Activated T-helper 9 cell treated with anti-CD3 and anti-CD28 coated beads, Interleukin-2, amount 50 U/mL, for 16 hours (primary cell): ENCODE measurements at places on chromosomes 3 and 15.

GRCh38 chr3:193313061-193313958 lies 65.2 kb downstream of the ATP13A5 start:
- DNase-seq: no peak

DNA sequence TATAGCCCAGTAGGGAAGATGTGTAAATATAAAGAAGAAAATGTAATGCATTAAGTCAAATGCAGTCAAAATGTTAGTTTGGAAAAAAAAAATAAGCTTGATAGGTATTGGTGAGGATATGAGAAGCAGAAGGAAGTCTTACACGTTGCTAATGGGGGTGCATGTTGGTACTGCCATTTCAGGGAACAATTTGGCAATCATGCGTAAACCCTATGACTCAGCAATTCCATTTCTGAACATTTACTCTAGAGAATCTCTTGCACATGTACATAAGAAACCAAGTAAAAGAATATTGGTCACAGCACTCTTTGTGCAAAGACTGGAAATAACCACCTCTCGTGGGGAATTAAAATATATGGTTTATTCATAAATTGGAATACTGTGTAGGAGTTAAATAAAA lies 35.5 kb upstream of the TIMP4 start:
- no peak for DNase-seq

DNA sequence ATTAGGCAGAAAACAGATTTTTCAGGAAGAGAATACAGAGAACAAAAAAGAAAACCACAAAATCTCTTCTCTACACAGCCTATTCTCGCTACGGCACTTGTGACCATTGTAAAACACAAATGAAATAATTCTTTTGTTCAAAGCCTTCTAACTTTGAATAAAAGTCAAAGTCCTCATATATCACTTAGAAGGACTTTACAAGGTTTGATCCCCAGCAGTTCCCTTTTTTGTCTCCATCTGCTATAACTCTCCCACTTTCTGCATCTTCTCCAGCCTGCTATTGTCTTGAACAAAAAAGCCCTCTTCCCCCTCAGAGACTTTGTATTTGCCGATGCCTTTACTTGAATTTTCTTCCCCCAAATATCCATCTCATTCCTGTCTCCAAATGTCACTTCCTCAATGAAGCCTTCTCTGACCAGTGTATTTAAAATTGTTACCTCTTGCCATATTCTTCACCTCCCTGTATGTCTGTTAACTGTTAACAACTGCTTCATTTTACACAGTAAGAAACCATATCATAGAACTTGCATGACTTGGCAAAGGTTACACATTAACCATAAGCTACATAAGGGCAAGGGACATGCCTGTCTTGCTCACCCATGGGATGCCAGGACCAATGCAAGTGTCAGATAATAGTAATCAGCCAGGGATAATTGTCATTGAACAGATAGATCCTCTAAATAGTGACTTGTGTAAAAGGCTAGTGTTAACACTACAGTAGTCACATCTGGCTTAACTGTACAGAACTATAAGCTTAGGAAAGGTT lies 122.4 kb downstream of the CBLB start:
- DNase-seq: no peak

GRCh38 chr3:106640353-106640752 lies 736.9 kb upstream of the CCDC54 start:
- no peak for DNase-seq
